Lower leg skin (tissue), 4 donors: ENCODE measurements at places on chromosomes 4 and X.

- DNase-seq, result no peak
These were observed 5.5 kb downstream of the SAT1 start for GRCh38 chrX:23788521-23788920.

DNA sequence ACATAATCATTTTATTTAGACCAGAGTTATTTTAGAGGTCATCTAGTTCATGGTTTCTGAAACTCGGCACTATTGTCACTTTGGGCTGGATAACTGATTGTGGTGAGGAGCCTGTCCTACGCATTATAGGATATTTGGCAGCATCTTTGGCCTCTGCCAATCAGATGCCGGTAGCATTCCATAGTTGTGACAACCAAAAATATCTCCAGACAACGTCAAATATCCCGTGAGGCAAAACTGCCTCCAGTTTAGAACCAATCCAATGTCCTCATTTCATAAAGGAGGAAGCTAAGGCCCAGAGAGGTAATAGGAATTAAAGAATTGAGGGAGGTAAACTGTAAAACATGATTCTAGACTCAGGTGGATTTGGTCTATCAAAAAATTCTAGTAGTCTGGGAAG is 6.1 kb downstream of the ZMAT1 start:
- no peak for DNase-seq

- no peak for DNase-seq
These were observed 229.6 kb upstream of the AGTR2 start for GRCh38 chrX:115940888-115941332.

GRCh38 chrX:105477351-105477750 is 256.9 kb upstream of the TEX13A start:
- DNase-seq, result no peak

GRCh38 chrX:130746077-130746476 is 156.9 kb downstream of the ENOX2 start:
- no peak for DNase-seq

DNA sequence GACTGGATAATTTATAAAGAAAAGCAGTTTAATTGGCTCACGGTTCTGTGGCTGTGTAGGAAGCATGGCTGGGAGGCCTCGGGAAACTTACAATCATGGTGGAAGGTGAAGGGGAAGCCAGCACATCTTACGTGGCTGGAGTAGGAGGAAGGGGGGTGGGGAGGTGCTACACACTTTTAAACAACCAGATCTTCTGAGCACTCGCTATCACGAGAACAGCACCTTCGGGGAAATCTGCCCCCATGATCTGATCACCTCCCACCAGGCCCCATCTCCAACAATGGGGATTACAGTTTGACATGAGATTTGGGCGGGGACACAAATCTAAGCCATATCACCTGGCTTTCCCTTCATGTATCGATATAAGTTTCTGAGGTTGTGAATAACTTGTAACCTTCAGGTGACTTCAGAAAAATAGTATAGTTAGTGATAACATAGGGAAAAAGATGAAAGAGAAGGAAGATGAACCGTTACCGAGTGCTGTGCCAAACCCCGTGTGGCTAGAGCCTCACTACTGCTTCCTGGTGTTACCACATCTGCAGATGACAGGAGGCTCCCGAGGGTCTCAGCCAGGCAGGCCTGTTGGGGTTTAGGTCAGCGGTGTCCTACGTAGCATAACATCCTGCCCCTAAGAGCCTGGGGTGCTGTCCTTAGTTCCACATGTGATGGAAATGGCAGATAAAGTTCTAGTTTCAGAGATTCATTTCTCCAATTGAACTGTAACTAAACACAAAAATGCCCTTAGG is 103.5 kb downstream of the TNIP2 start:
- no peak for DNase-seq

GRCh38 chr4:114577386-114577785 is 21.2 kb upstream of the UGT8 start:
- no peak for DNase-seq

- no peak for DNase-seq
These were observed 387.3 kb upstream of the ADGRL3 start for GRCh38 chr4:60812811-60813210.
